Smooth muscle cell of trachea (primary cell): ENCODE measurements at places on chromosomes 2 and 18. TPM values are rescaled to one million over a fixed set of nuclear protein-coding genes. Genes with fewer than 3 reads are reported as not detected.

ZSWIM2 gene
- under 0.01 TPM in 1 of 2 replicates, not detected in the other for total RNA-seq

CMPK2 gene
- 0.50 and 0.58 TPM in 2 replicates for total RNA-seq

SIX2 gene
- total RNA-seq = 0.17 TPM in 1 of 2 replicates, not detected in the other

TTN gene
- total RNA-seq = 0.50 and 3.8 TPM in 2 replicates

MGAT4A gene
- 0.83 and 2.2 TPM in 2 replicates for total RNA-seq
